Activated gamma-delta T cell treated with Interleukin-2 at 50 U/mL for 16 hours (primary cell): ENCODE measurements at places on chromosomes 12 and 14.

- peak; percentile 39 for DNase-seq
Observed at GRCh38 chr12:54596526-54596946, 8.1 kb upstream of the PPP1R1A start.

GRCh38 chr14:66496188-66496807 is 10.1 kb downstream of the CCDC196 start:
- no peak for DNase-seq

GRCh38 chr14:32571995-32572866 is 243.1 kb downstream of the AKAP6 start:
- DNase-seq, result no peak

- DNase-seq, result no peak
Observed at GRCh38 chr12:78062786-78063185, 232.1 kb downstream of the NAV3 start.

- no peak for DNase-seq
Observed at GRCh38 chr12:94516985-94517384, 57.3 kb upstream of the CEP83 start.

GRCh38 chr12:120496413-120497340 is 764 bp downstream of the DYNLL1 start:
- peak; percentile 57 for DNase-seq

DNA sequence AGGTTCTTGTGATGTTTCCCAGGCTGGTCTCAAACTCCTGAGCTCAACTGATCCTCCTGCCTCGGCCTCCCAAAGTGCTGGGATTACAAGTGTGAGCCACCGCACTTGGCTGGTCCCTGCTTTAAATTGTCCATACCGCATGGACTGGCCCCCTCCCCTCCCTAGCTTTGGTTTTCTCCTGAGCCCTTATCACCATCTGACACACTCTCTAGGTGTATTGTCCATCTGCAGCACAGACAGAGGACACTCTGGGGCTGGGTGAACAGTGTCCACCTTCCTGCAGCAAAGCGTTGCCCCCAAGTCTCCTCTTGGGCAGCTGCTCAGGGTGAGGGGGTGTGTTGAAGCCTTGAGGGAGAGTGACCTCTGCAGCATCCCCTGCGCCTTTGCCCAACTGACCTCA is 36.0 kb upstream of the DLK1 start:
- no peak for DNase-seq

DNA sequence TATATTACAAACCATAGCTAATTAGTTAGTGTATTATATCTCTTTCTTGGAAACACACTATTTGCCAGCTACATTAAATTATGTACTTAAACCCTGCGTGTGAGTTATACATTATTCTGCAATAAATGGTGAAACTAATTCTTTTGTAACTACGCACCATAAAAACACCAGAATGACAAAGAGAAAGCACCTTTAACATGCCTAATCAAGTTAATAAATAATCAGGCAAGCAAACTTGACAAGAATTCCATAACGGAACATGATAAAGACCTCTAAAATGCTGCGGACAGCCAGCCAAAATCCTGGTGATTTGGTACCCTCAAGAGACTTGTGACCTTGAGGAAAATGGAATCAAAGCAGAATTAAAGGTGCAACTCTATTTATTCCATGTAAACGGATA is 375.3 kb upstream of the KITLG start:
- DNase-seq, result no peak

GRCh38 chr12:56574210-56574609 is 52.6 kb downstream of the RBMS2 start:
- no peak for DNase-seq
